ENCODE measurements at places on chromosomes 5 and 9. TPM values are rescaled to one million over a fixed set of nuclear protein-coding genes. Genes with fewer than 3 reads are reported as not detected.

The PCDHGC5 gene
- 2.1 TPM for total RNA-seq

The GHR gene
- total RNA-seq = 19.9 TPM

The WNK2 gene
- 49.6 TPM for total RNA-seq

The GABRA1 gene
- total RNA-seq = not detected

The FCN2 gene
- total RNA-seq = not detected

The MCTP1 gene
- total RNA-seq = 5.0 TPM

The GLT6D1 gene
- total RNA-seq = not detected

Data from suprapubic skin (tissue), 4 donors.